Brain pericyte (primary cell): ENCODE measurements at places on chromosomes 6 and 20.

- DNase-seq: no peak
These were observed 8.3 kb upstream of the TTPAL start for GRCh38 chr20:44467289-44467883.

- no peak for DNase-seq
These were observed 455.6 kb downstream of the PRKN start for GRCh38 chr6:162271922-162272321.

GRCh38 chr6:34028691-34029360 is 117.1 kb downstream of the GRM4 start:
- no peak for DNase-seq

- DNase-seq: no peak
These were observed 65.0 kb downstream of the TOX2 start for GRCh38 chr20:43979576-43980105.

DNA sequence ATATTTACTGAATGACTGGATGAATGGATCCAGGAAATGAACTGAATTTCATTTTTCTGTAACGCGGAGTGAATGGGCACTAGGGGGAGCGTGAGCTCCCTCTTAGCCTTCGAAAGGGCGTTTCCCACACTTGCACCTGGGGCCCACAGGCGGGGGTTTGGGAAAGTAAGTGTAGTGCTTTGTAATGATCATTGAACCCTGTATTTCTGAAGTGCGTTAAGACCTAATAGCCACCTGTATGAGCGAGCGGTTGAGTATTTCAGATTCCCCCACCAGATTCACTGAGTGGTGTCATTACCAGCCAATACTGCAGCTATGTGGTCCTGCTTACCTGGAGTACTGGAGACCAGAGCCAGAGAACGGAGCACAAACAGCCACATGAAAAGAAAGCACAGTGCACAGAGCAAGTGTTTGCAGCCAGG is 10.5 kb downstream of the SYTL3 start:
- no peak for DNase-seq

DNA sequence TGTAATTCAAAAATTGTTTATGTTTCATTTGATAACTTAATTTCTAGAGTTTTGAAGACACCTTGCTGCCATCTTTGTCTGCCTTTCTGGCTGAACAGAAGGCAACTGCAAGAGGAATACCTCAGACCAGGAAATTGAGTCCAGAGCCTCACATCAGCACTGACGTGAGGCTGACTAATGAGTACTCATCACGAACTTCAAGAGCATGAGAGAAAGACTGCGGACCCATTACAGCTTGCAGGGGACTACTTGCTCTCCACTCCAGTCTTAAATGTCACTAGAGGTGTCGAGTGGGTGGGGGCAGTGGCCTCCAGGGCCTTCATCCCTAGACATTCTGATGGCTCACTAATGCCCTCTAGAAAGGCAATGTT is 109.5 kb upstream of the SSTR4 start:
- DNase-seq: no peak

- DNase-seq: no peak
These were observed 1.3 kb downstream of the HMGA1 start for GRCh38 chr6:34237722-34238584.

GRCh38 chr6:17601386-17601703 is 1.2 kb downstream of the FAM8A1 start:
- no peak for DNase-seq

DNA sequence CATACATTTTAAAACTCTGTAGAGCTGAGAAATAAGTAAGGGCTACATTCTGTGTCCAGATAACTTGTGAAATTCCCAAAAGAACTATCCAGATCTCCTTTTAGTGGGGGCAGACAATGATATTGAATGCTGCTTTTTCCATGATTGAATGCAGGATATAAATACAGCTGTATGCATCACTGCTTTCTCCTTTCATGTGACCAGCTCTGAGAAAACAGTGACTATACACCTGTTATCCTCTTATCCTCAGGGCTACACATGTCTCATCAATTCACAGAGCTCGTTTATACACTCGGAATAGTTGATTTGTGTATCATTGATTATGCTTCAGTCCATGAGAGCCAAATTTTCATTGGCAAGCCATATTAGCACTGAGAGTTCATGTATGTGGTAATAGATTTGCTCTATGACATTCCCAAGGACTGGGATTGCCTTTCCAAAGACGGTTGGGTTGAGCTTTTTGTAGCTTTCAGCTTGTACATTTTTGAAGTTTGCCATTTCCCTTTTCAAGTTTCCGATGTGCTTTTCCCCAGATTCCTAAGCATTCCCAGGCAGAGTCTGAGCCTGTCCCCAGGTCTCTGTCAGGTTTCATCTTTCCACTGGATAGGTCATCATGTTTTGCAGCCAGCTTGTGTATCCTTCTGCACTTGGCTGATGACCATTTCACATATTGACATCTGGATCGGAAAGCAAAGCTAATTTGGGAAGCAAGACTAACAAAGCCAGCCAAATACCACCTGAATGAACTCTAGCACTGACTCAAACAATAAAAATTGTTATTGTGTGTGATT is 97.7 kb downstream of the RFX6 start:
- DNase-seq: no peak

- no peak for DNase-seq
These were observed 453.2 kb upstream of the PTCHD4 start for GRCh38 chr6:48564036-48564820.

- no peak for DNase-seq
These were observed 506.4 kb upstream of the JAG1 start for GRCh38 chr20:11180186-11180585.

DNA sequence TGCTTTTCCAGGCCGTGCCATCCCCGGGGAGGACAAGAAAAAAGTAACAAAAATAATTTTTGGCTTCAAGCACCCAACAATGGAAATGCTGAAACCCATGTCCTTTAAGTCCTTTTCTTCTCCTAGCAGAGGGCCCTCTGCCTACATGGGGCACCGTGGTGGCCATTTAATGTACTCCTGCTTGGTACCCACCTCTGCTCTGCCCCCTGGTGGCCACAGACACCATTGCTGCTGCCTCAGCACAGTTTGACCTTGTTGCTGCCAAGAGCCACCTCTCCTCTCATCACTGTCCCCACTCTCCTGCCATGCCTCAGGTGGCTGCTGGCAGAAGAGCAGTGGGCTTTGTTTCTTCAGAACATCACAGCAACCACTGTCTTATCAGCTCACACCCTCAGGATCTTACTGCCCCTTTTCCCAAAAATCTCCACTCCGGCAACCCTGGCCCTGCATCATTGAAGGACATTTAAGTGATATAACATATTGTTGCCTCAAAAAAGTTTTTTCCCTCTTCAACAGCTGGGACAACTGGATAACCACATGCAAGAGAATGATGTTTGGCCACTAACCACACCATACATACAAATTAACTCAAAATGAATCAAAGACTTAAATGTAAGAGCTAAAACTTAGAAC is 12.9 kb upstream of the ARMC2 start:
- peak; percentile 44 for DNase-seq

GRCh38 chr20:1325173-1326030 is 3.5 kb downstream of the SDCBP2 start:
- peak; percentile 80 for DNase-seq

DNA sequence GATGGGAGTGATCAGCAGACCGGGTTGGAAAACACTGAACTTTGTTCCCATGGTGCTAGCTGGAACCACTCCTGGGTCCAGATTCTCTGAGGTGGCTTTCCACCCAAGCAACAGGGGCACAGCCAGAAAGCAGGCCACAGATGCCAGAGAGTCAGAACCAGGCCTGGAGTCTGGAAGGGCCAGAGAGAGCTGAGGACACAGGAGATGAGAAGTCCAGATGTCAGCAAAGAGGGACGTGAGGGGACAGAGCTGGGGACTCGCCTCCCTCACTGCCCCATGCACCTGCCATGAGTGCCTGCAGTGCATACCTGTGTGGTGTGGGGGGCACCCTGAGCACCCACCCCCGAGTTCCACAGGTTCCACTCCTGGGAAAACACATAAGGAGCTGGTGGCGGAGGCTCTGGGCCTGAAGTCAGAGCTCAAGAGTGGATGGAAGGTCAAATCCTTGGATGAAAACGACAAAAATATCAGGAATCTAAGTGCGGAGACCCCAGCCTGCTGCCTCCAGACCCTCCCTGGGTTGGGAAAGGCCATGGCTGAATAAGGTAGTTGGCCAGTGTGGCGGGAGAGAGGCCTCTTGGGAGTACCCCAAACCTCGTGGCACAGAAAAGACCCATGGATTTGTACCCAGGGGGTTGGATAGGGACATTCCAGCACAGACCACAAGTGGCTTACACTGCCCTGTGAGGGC is 224.2 kb downstream of the SYNDIG1 start:
- DNase-seq: no peak

DNA sequence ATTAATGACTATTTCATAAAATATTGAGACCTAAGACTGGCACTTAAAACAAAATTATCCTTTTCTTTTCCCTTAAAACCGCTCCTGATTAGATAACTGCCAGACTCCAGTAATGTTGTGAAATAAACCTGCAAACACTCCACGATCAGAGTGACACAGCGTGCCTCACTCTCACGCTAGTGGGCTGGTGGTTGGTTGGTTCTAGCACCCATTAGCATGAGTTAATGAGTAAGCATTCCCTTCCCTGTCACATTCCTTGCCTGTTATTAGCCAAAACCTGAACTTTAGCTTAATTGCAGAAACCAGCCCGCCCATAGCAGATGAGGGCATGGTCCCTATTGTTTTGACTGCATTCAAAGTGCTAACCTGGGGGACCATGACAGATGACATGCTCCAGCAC is 193.4 kb downstream of the CD83 start:
- DNase-seq: no peak

DNA sequence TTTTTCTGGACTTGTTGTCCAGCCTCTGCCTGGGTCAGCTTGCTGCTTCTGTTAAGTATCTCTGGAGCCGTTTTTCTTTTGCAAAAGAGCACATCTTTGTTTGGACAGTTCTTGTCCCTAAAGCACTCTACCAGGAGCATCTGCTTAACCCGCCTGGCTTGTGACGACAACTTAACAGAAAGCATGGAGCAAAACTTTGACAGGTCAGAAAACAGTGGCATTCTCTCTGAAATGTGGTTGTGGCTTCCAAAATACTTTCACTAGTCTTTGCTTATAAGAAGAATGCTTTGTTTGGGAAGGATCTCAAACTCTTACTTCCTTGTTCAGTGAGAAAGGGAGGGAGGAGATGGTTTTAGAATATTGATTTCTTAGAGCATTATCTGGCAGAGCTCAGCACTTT is 47.6 kb downstream of the CD109 start:
- DNase-seq: no peak

DNA sequence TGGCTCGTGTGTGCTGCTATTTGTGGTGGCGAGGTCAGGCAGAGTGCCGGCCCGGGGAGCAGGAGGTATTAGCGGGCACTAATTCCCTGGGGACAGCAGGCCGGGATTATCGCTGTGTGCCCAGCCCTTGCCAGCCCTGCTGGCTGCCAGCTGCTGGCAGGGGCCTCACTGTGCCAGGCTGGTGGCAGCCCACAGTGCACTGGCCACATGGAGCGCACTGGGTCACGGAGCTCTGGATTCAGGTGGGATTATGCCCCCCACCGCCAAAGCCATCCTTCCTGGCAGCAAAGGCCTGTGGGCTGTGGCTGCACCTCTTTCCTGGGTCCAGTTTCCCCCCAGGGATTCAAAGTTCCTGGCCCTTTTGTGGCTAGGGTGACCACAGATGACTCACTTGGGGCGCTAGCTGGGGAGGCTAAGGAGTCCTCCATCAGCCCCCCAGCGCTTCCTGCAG is 59.7 kb downstream of the YTHDF1 start:
- DNase-seq: no peak

- no peak for DNase-seq
These were observed 21.9 kb upstream of the AIG1 start for GRCh38 chr6:143038833-143039232.

DNA sequence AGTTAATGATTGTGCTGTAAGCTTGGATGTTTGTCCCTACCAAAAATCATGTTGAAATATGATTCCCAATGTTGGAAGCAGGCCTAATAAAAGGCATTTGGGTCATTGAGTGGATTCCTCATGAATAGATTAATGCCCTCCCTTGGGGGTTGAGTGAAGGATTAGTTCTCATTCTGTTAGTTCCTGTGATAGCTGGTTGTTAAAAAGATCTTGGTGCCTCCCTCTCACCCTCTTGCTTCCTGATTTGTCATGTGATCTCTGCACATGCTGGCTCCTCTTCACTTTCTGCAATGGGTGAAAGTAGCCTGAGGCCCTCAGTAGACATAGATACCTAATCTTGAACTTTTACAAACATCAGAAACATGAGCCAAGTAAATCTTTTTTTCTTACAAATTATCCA is 115.6 kb upstream of the HCRTR2 start:
- no peak for DNase-seq

DNA sequence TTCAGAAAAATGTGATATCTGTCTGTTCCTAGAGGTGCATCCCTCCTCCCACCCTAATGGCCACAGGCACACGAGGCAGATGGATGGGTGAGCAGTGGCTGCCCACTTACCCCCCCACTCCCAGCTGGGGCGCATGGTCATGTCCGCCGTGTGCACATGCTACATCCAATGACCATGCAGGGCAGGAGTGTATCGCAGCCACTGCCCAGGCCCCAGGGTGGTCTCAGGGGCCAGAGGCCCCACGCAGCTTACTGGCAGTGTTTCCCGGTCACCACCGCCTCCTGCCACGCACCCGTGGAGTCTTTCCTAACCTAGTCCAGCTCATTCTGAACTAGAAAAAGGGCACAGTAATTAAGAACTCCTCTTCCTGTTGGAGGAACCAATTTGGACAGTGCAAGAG is 11.7 kb upstream of the HTR1B start:
- DNase-seq: no peak

- DNase-seq: no peak
These were observed 163.9 kb downstream of the IBTK start for GRCh38 chr6:82083646-82084045.

GRCh38 chr20:10754824-10755223 is 81.0 kb upstream of the JAG1 start:
- no peak for DNase-seq

DNA sequence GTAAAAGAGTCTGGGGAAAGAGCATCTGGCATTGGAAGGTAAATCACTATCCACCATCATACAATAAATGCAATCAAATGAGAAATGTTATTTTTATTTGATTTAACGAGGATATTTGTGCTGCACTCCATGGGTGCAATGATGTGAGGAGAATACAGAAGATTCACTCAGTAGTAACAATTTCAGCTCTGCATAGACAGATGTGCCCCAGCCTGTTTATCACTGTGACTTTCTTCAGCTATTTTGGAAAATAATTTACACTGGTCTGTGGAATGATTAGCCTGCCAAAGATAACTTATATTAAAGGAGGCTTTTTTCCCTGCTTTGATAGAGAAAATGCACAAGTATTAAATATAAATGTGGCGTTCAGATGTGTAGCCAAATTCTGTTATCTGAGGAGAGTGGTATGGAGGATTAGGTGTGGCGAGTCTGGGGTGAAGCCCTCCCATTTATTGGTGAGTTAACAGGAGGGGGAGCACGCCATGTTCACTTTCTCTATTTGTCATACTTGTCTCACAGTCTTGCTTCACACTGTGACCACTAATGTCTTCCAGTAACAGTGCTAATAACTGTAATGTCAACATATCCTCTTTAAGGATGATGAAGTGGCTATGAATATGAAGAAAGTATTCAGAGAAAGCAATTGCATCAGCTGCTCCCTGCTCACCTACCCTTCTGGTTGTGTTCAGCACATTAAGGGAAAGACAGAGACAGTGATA is 645.6 kb downstream of the MMUT start:
- no peak for DNase-seq

- no peak for DNase-seq
These were observed 76.0 kb downstream of the LCA5 start for GRCh38 chr6:79461205-79461604.
